ENCODE measurements at places on chromosomes 2 and 18.

DNA sequence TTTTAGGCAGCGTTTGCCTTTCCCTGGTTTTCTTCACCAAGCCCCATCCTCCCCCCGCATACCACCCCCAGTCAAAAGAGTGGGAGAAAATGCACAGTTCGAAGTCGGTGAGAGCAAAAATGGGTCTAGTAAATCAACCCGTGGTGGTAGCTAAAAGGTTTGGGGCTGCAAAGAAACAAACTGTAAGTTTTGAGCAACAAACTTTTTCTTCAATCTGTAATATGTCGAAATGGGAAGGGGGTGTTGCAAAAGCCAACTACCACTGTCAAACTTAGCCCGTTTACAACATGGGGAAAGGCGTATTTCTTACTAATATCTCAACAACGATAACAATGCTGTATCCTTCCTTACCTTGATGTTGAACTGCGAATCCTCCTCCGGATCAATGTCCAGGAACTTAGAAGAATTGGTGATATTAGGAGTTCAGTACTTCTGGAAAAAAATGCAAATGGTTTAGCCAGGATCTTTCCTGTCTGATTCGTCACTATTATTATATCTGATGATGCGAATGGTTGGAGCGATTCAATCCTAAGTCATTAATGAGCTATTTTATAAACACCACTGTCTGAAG is 2.4 kb upstream of the SATB2 start:
- DNase-seq, result no peak

GRCh38 chr18:77111951-77112746 is 20.4 kb downstream of the MBP start:
- no peak for DNase-seq

DNA sequence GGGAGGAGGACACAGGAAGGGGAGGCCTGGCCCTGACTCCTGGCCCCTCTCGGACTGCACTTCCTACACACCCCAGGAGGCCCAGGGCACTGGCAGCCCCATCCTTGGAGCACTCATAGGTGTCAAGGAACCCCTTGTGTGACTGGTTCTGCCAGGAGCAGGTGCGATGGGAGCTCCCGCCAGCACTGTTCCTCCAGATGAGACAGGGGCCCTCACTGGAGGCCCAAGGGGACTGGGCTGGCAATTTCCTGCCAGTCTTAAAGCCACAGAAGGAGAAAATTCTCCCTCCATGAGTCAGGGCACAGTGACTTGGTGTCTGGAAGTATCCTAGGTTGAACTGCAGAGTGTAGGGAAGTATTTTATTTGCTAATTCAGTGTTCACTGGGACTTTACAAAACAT is 42.8 kb upstream of the MAL start:
- DNase-seq, result no peak

DNA sequence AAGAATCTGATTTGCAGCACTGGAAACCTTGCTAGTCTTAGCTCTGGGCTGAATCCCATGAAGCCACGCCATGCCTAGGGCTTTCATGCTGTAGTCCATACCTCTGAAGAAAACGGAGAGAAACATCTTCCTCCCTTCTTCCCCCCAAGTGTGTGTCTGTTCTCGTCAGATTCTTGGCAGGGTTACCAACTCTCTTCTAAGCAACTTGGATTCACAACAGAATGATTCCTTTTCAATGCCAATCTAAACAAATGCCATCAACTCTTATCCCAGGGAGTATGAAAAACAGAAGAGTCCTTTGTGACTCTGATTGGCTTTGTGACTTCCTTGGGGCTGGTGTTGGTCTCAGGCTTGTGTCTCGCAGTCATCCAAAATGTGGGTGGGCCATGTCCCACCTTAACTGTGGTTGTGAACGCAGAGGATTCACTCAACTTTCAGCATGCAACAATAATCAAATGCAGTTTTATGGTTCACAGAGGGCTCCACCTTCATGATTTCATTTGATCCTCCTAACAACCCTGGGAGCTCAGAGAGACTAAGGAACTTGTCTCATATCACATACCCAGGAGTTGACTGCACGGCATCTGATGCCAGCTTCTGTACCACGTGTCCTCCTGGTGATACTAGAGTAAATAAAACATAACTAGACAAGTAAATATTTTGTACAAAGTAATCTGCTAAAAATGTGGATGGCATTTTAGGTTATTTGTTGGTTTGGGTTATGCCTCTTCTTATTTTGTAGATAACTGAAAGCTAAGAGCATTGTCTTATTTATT is 186.0 kb upstream of the TNP1 start:
- DNase-seq, result no peak

GRCh38 chr18:40810372-40810771 is 1144.7 kb upstream of the PIK3C3 start:
- no peak for DNase-seq

DNA sequence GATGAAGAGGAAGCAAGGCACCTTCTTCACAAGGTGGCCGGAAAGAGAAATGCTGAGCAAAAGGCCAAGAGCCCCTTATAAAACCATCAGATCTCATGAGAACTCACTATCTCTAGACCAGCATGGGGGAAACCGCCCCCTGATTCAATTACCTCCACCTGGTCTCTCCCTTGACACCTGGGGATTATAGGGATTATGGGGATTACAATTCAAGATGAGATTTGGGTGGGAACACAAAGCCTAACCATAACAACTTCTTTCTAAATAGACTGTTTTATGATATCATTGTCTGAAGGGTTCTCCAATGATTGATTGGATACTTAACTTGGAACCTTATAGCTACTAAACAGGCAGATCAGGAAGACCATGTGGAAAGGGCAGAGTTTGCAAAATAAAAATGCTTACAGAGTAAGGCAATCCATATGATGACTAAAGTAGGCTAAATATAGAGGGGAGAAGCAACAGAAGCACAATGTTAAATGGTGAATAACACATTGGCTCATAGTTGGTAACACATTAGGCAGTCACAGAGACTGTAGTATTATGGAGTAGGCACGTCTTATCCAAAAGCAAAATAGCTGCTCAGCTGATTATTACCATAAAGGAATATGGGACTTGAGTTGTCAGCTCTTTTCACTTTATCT is 179.0 kb downstream of the BARD1 start:
- DNase-seq, result no peak

- no peak for DNase-seq
Observed at GRCh38 chr18:269480-270095, 1.7 kb upstream of the THOC1 start.

DNA sequence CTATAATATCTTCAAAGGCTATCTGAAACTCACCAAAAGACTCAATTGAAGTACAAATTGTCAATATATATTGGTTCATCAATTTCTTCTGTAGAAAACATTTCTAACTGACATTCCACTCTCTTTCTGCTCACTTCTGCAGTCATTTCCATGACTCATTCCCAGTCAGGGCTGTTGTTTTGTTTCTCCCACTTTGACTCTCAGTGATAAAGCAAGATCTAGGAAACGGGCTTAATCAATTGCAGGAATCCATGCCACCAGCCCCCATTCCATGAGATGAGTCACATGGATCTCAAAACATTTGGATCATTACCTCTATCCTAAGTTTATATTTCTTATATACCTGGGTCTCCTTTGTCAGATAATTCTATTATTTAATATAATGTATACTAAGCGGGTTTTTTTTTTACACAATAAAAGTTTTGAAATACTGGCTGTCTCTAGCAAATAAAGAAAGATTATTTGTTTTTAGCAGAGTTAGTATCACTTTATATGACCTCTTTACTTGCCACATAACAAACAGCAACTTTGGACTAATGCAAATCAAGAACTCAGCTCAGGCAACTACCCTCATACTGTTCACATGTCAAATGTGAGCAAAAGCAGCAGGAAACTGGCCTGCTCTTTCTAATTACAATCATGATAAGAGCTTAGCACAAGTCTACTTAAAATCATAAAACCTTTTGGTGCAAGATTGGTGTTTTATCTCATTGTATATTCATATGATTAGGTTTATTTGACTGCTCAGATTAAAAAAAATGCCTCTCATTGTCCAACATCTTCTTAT is 251.1 kb upstream of the PIK3C3 start:
- no peak for DNase-seq

DNA sequence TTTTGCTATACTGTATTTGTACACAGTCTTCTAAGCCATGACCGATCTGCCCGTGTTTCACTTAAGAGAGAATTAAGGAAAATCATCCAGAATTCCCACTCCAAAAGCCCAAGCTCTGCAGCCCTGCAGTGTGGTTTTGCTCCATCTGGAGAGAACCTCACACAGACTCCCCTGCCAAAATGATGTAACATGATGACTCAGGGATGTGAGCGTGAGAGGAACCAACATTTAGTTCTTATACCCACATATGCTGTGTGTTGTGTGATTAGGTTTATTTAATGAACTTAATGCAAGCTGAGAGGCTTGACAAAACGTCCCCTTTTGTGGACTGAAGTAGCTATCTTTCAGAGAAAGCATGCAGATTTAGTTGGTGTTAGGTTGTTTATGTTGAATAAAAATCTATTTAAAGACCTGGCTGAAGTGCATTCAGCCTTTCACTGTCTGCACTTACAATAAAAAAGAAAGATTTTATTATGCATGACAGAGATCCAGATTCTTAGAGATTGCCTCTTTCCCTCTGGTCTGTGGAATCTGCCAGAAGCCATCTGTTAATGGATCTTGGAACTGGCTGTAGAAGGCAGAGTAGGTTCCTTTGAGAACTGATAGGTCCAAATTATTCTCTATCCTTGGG is 6.3 kb downstream of the RAB12 start:
- DNase-seq, result peak; percentile 95
